ENCODE measurements at places on chromosomes 6 and 20.

GRCh38 chr20:64070244-64070993 is 7.4 kb downstream of the TCEA2 start:
- no peak for DNase-seq

- no peak for DNase-seq
Measured at GRCh38 chr6:137810554-137811120, 56.4 kb upstream of the TNFAIP3 start.

- no peak for DNase-seq
Measured at GRCh38 chr6:3031857-3032640, 32.4 kb downstream of the NQO2 start.

GRCh38 chr6:63347599-63347998 is 27.8 kb upstream of the LGSN start:
- no peak for DNase-seq

DNA sequence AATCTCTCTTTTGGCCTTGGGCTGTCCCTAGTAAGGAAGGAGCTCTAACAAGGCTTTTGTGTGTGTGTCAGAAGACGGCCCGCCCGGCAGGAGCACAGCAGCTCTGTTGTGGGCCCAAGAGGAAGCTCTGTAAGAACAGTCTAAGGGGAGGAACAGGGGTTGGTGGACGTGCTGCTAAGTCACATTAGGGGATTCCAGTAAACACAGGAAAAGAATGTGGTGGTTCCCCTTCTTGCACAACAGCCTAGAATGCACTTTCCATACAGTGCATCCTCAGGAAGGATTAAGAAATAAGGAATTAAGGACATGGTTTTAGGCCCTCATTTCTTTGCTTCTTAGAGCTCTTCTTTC is 114.5 kb downstream of the RNF144B start:
- DNase-seq: no peak

GRCh38 chr6:52381249-52381648 is 19.3 kb downstream of the PAQR8 start:
- no peak for DNase-seq

- DNase-seq: peak; percentile 54
Measured at GRCh38 chr6:137415127-137415833, 78.9 kb downstream of the OLIG3 start.

DNA sequence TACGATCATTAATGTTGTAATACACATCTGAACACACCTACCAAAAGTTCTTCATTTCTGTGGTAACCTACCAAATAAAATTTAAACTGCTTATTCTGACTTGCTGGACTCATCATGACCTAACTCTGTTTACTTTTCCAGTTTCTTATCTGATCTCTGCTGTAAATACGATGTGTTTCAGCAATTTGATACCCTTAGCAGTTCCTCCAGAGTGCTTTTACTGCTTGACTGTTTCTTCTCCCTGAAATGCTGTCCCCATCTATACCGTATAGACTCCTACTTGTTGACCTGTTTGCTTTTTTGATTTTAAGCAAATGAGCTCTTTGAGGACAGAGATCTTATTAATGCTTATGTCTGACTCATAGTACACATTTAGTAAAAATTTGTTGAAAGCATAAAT is 119.5 kb downstream of the SCAF8 start:
- no peak for DNase-seq

GRCh38 chr6:35237476-35237875 is 22.1 kb upstream of the ZNF76 start:
- no peak for DNase-seq

- no peak for DNase-seq
Measured at GRCh38 chr6:90256698-90257485, 39.8 kb downstream of the BACH2 start.

GRCh38 chr6:3518356-3519190 is 61.7 kb upstream of the SLC22A23 start:
- no peak for DNase-seq

GRCh38 chr6:111997853-111998208 is 56.1 kb upstream of the CCN6 start:
- DNase-seq: no peak

- DNase-seq: peak; percentile 32
Measured at GRCh38 chr6:31888276-31889258, 8.9 kb downstream of the EHMT2 start.

DNA sequence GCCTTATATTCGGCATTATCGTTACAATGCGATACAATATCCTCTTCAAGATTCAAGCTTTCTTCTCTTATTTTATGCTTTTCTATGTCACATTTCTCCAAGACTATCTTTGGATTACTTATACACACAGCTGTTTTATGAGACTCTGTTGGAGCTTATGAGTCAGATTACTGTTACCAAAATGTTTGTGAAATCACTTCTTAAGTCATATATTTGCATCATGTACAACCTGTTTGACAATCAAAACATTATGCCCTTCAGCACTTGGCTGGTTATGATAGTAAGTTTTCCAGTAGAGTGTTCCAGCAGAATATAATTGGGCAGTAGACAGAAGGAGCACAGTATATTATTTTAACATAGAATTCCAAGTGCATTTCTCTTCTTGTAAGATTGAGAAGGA is 35.2 kb downstream of the BMP6 start:
- DNase-seq: no peak

DNA sequence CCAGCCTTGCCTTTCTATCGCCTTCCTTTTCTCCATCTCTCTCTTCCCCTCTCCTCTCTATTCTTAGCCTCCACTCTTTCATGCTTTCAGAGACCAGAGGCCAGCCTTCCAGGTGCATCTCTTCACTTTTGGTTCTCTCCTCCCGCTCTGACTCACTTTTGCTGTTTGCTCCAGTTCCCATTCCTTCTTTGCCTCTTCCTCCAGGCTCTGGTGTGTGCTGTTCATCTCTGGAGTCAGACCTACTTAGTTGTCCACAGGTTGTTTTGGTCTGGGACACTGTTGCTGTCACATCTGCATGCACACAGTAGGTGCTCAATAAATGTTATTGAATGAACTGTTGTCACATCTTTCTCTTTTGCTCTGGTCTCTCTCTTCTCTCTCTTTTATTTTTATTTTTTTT is 1.6 kb upstream of the CDH22 start:
- DNase-seq: no peak

GRCh38 chr20:22686097-22686496 is 101.7 kb upstream of the FOXA2 start:
- DNase-seq: no peak

- peak; percentile 62 for DNase-seq
Measured at GRCh38 chr6:106102034-106102433, 15.9 kb downstream of the PRDM1 start.

GRCh38 chr6:13615792-13616120 is 621 bp downstream of the NOL7 start:
- DNase-seq: peak; percentile 22

GRCh38 chr6:115983998-115984397 is 76.7 kb downstream of the FRK start:
- DNase-seq: no peak

- no peak for DNase-seq
Measured at GRCh38 chr20:9185511-9185910, 116.6 kb downstream of the PLCB4 start.

GRCh38 chr6:98827295-98828159 is 6.8 kb upstream of the POU3F2 start:
- DNase-seq: no peak

DNA sequence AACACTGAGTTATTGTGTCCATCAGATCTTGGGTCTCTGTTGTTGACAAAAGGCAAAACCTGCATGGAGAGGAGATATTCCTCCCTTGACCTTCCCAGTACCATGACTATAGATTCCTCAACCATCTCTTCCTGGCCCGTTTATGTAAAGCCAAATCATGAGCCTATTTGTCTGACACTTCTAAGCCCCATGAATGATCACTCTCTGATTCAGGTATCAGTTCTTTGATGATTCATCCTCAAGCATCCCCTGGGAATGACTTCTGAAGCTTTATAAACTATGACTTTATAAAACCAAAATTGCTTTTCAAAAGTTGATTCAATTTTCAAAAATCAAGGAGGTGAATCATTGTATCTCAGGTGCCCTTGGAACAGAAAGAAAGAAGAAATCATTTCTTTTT is 78.7 kb upstream of the LOC128125822 start:
- no peak for DNase-seq

DNA sequence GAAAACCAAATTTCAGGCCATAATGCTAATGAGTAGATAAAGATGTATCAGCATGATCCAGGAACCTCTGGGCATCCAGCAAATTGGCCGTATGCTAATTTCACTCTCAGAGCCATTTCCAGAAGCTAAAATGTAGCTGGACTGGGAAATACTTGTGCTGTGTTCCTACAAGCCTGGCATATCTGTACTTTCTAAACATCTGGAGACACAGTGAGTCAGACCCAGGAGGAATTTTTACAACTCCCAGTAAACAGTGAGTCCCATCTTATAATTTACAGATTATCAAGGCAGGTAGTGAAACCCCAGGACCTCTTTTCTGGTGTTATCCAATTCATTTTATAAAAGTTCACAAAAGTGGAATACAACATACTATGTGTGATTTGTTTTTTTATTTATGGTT is 683.0 kb upstream of the ADGRB3 start:
- no peak for DNase-seq

DNA sequence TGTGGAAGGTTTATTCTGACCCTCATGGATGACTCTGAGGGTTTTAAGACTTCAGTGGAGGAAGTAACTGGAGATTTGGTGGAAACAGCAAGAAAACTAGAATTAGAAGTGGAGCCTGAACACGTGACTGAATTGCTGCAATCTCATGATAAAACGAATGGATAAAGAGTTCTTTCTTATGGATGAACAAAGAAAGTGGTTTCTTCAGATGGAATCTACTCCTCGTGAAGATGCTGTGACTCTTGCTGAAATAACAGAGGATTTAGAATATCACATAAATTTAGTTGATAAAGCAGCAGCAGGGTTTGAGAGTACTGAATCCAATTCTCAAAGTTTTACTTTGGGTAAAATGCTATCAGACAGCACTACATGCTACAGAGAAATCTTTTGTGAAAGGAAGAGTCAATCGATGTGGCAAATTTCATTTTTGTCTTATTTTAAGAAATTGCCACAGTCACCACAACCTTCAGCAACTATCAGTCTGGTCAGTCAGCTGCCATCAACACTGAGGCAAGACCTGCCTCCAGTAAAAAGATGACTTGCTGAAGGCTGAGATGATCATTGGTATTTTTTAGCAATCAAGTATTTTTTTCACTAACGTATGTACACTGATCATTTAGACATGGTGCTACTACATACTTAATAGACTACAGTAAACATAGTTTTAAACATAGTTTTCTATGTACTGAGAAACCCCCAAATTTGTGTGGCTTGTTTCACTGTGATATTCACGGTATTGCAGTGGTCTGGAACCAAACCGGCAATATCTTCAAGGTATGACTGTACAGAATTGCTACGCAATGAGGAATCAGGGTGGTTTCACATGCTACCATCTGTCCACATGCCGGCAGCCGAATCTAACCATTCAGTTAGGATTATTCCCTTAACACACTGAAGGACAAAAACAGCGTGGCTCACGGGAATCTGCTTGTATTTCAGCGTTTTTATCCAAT is 149.0 kb downstream of the MYB start:
- DNase-seq: no peak

DNA sequence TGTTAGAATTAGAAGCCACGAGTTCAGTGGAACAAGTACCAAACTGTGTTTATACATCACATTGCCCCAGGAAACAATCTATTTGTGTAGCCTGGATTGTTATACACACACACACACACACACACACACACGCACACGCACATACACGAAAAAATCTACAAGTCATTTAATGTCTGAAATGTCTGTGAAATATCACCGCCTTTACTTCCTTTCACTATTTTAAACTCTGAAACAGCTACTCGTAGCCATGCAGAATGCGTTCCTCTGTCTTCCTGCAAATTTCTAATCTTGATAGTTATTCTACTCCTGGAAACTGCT is 84.4 kb upstream of the SCAF8 start:
- no peak for DNase-seq

- no peak for DNase-seq
Measured at GRCh38 chr20:41405436-41405835, 38.8 kb upstream of the EMILIN3 start.

GRCh38 chr20:44809380-44810060 is 826 bp downstream of the RIMS4 start:
- DNase-seq: no peak

GRCh38 chr6:149267513-149268043 is 49.9 kb upstream of the TAB2 start:
- no peak for DNase-seq

DNA sequence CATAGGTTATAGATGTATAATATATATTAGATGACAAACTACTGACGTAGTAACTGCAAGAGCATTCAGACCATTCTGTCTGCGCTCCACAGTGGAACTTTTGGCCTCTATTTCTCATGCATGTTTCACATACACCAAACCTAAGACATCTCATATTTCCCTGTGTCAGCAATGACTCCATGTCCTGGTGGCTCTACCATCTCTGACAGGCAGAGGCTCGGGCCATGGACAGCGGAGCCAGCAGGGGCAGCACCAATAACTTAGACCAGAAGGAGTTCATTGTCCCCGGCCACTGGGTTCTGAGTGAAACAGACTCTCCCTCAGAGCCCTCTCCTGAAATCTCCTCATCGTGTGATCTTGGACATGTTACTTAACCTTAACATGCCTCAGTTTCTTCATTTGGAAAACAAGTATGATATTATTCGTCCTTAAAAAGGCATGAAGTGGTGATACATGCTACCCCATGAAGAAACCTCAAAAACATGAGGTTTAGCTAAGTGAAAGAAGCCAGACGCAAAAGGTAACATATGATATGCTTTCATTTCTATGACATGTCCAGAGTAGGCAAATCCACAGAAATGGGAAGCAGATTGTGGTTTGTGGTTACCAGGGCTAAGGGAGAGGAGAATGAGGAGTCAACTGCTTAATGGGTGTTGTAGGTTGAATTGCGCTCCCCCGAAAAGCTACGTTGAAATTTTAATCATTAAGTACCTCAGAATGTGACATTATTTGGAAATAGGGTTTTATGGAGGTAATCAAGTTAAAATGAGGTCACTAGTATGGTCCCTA is 564.0 kb upstream of the JARID2 start:
- DNase-seq: no peak

DNA sequence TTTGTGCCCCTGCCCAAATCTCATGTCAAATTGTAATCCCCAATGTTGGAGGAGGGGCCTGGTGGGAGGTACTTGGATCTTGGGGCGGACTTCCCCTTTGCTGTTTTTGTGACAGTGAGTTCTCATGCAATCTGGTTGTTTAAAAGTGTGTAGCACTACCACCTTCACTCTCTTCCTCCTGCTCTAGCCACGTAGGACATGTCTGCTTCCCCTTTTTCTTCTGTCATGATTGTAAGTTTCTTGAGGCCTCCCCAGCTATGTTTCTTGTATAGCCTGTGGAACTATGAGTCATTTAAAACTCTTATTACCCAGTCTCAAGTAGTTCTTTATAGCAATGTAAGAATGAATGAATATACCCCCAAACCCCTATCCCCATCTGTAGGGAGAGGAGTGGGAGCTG is 1013.7 kb upstream of the MAP3K7 start:
- DNase-seq: no peak

GRCh38 chr6:106097411-106098231 is 11.5 kb downstream of the PRDM1 start:
- peak; percentile 45 for DNase-seq

- no peak for DNase-seq
Measured at GRCh38 chr6:68777956-68778355, 142.9 kb downstream of the ADGRB3 start.

GRCh38 chr6:150072201-150072600 is 3.3 kb upstream of the ULBP3 start:
- no peak for DNase-seq

GRCh38 chr6:7115543-7116231 is 7.9 kb downstream of the RREB1 start:
- DNase-seq: no peak

GRCh38 chr6:125367036-125367782 is 65.4 kb upstream of the HDDC2 start:
- DNase-seq: no peak

GRCh38 chr6:111730864-111731263 is 125.2 kb upstream of the TRAF3IP2 start:
- DNase-seq: no peak

Data from activated T-cell treated with anti-CD3 and anti-CD28 coated beads for 24 hours (primary cell).